Umbilical cord (tissue), 2 donors: ENCODE measurements at places on chromosomes 2 and 18. TPM values are rescaled to one million over a fixed set of nuclear protein-coding genes. Genes with fewer than 3 reads are reported as not detected.

DNA sequence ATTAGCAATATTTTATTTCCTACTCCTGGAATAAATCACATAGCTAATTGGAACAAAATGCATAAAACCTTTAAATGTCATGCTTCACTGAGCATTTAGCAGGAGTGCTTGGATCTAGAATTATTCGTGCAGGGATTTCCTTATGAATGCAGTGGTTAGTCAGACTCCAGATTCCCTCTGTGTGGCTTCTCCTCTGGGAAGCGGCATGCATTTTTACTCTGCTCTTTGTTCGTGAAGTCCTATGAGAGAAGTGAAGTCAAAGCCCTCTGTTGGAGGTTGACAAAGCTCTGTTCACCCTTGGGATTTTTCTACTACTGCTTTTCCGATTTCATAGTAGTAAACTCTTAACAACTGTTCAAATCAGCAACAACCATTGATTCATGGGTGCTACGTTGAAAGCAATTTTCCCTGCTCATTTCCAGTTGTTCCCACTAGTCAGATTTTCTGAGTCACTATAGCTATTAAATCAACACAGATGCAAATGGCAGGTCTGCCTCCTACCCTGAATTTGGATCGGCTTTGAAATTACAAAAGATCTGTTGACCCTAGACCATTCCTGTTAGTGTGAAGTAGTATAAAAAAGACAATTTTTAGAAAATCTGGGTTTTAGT is 461.7 kb downstream of the STK39 start:
- DNase-seq, result peak; percentile 5

- no peak for DNase-seq
Measured at GRCh38 chr2:201350879-201351278, 6.3 kb downstream of the FLACC1 start.

GRCh38 chr2:70468878-70469277 is 84.7 kb downstream of the TGFA start:
- DNase-seq, result no peak

GRCh38 chr2:121307048-121307447 is 22.0 kb upstream of the TFCP2L1 start:
- no peak for DNase-seq

GRCh38 chr2:152791979-152792378 is 73.6 kb downstream of the ARL6IP6 start:
- DNase-seq, result no peak

Gene KIF1A
- 2.2 TPM for total RNA-seq

Gene IL1RL1
- total RNA-seq, result 4.6 TPM

Gene SERPINB5
- 49.4 TPM for total RNA-seq

Gene VWC2L
- 4.3 TPM for total RNA-seq
